ENCODE measurements at places on chromosomes 1 and 21. TPM values are rescaled to one million over a fixed set of nuclear protein-coding genes. Genes with fewer than 3 reads are reported as not detected.

The FCRL2 gene
- total RNA-seq: not detected

DNA sequence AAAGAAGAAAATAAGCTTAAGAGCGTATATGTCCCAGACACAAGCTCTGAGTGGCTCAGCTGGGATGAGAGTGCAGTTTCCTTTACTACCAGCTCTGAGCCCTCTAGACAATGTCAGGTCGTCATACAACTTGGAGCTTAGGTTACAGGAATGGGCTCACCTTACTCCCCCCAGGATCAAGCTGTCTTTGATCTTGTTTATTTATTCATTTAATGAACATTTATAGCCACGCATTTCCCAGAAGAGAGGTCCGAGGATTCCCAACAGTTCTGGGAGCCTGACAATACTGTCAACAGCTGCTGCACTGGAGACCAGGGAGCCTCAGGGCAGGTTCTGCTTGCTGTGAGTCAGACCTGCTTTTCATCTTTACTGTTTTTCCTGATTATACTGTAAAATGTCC lies 378.9 kb downstream of the PLPP3 start:
- peak; percentile 12 for DNase-seq

The SPRR5 gene
- not detected for total RNA-seq

The JAM2 gene
- 0.21 TPM for total RNA-seq

- no peak for DNase-seq
These were observed 297.0 kb upstream of the NCAM2 start for GRCh38 chr21:20701235-20701634.

The LCE2C gene
- not detected for total RNA-seq

- DNase-seq: no peak
These were observed 27.6 kb downstream of the WNT4 start for GRCh38 chr1:22115286-22115685.

The SH2D2A gene
- not detected for total RNA-seq

The ANKRD34A gene
- 15.3 TPM for total RNA-seq

- DNase-seq: no peak
These were observed 131.6 kb downstream of the TLR5 start for GRCh38 chr1:223011505-223011856.

GRCh38 chr1:191572479-191572878 lies 585.8 kb upstream of the RGS18 start:
- no peak for DNase-seq

DNA sequence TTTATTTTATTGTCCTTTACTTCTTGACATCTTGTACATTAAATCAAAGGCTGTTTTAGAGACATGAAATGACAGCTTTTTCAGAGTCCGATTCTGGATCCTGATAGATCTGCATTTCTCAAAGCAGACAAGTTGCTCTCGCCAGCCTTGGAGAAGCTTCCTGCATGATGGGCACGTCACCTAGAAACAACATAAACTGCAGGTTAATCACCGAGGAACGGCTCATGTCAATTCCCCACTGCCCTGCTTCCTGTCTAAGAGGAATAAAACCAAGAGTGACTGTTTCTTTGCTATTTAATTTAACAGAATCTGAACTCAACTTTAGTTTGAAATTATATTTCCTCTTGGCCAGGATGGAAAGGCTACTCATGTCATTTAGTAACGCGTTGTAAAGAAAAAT lies 77.0 kb downstream of the RWDD3 start:
- DNase-seq: no peak

The LCE2A gene
- total RNA-seq: 18.6 TPM

The WNT3A gene
- not detected for total RNA-seq

DNA sequence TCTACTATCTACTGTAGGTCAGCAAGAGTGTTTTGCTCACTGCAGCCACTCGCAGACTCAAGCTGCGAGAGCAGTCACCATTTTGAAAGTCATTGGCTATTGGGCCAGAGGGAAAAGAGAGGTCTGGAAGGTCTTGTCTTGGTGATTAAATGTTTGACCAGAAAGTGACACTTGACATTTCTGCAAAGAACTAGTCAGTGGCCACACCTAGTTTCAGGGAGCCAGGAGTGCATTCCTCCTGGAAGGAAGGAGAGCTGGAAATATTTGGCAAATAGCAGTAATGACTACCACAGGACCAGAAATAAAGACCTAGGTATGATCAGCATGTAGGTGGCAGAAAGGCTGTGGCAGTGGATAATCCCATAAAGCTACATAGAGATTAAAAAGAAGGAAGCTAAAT lies 440.0 kb upstream of the PLXNA2 start:
- DNase-seq: no peak

DNA sequence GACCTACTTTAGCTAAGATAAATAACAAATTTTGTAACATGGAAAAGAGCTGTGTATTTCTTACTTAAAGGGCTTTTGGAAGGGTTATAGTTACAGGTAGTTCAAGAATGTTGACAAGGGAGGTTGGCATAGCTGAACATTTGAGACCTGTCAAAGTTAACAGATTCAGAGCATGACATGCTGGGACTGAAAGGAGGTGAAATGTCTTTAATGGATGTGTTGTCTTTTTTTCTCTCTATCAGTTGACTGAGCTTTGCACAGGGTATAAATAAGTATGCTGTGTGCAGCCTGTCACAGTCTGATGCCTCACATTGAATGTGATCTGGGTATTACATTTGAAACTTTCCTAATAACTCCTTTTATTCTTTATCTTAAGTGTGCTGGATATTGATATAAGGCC lies 411.9 kb upstream of the ZP4 start:
- DNase-seq: no peak

- DNase-seq: no peak
These were observed 53.9 kb downstream of the EDN2 start for GRCh38 chr1:41430582-41430981.

The DIRAS3 gene
- 2.2 TPM for total RNA-seq

GRCh38 chr1:101238681-101239094 lies 1.9 kb downstream of the S1PR1 start:
- peak; percentile 88 for DNase-seq

- no peak for DNase-seq
These were observed 25.1 kb downstream of the AK4 start for GRCh38 chr1:65172936-65173690.

DNA sequence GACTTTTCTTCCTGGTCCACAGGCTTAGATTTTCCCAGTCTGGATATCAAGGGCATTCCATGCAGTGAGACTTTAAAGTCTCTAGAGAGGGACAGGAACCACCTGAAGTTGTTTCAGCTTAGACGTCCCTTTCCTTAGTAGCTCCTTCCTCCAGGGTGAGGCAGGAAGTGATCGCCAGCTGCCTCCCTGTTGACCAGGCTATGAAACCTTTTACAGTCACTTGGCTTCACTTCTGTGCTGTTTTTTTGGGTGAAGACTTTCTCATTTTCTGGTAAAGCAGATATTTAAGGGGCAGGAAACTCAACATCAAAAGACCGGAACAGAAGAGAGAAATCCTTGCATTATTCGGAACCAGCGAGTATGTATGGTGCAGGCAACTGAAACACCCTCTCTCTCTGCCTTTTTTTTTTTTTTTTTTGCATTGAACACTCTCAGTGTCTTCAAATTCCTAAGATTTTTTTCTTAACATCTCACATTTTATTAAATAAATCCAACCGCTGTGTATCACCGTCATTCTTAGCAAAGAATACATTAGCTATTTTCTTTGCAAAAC lies 234.6 kb upstream of the IRF2BP2 start:
- DNase-seq: no peak

The SYT2 gene
- total RNA-seq: not detected

- DNase-seq: no peak
These were observed 201.6 kb downstream of the PRDM2 start for GRCh38 chr1:13901597-13901996.

The EPHX1 gene
- total RNA-seq: 27.6 TPM

DNA sequence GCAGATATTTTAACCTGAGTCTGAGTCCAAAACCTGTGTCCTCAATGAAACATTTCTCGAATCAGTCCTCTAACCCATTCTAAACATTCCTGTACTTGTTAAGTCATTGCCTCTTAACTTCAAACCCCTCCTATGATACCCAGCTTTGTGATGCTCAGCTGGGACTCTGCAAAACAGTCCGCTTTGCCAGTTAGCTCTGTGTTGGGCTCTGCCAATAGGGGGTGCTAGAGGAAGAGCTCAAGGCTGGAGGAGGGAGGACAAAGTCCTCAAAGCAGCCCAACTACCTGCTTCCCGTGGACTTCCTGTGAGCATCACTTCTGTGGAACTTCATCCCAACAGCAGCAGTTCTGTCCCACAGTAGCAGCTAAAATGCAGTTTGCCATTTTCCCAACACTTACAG lies 38.1 kb upstream of the SYT14 start:
- DNase-seq: no peak

DNA sequence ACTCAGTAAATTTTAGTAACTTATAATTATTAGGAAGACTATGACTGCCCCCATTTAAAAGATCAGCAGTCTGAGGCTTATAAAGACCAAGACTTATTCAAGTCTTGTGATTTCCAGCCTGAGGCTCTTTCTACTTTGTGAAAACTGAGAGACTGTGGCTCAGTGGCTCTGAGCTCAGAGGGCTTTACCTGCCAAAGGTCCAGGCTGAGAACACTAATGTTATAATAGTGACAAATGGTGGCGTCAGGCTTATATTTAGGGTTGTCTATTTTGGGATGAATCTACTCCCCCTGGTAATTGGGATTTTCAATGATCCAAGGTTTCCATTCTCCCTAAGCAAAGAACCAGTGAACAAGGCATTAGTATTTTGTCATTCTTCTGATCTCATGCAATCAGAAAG lies 42.6 kb upstream of the EPS15 start:
- DNase-seq: no peak

DNA sequence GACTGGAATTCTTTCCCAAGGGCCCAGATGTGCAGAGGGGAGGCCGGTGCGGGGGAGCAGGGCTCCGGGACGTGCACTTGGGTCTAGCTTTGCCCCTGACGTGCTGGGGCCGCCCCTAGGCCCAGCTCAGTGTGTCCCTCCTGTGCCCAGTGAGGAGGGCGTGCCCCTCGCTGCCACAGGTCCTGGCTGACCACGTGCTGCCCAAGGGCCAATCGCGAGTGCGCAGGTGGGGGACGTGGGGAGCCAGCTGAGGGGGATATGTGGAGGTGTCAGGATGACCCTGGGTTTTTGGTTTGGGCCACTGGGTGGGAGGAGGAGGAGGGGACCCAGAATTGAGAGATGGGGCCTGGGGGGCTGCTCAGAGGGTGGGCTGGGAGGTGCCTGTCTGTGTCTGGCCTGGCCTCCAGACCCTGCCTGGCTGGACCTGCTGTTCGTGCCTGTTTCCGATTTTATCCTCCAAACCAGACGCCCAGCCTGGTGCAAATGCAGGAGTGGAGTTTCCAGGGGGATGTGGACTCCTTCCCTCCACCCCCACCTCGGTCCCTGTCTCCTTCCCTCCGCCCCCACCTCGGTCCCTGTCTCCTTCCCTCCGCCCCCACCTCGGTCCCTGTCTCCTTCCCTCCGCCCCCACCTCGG lies 6.1 kb upstream of the RNF223 start:
- DNase-seq: peak; percentile 45

DNA sequence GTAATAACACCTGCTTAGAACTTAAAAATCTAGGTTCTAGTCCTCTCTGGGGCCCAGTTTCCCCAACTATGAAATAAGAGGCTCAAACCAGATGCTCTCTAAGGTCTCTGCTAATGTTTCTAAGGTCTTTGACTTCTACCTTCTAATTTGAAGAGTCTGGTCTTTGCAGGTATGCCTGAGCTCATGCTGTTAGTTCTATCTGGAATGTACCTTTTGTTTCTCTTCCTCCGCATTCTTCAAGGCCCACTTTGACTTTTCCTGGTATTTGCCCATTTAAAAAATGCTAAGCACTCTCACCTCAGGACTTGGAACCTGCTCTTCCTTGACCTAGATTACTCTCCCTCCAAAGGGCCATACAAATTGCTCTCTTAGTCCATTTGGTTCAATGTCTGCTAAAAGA lies 13.5 kb downstream of the SLC35D1 start:
- no peak for DNase-seq

DNA sequence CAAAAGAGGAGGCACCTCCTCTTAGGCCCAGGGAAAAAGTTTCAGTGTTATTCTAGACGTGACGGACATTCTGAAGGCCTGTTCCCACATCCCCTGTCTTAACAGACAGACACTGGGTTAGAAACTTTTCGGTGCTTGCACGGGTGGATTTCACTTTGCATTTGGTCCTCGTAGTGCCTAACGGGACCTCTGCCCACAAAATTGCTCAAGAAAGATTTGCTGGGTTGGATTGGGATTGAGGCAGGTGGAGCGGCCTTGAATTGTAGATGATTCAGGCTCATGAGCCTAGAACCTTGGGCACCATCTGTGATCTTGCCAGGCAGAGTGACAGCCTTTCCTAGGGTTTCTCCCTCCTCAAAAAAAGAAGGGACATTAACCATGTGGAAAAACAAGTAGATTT lies 2.8 kb downstream of the PLA2G5 start:
- no peak for DNase-seq

DNA sequence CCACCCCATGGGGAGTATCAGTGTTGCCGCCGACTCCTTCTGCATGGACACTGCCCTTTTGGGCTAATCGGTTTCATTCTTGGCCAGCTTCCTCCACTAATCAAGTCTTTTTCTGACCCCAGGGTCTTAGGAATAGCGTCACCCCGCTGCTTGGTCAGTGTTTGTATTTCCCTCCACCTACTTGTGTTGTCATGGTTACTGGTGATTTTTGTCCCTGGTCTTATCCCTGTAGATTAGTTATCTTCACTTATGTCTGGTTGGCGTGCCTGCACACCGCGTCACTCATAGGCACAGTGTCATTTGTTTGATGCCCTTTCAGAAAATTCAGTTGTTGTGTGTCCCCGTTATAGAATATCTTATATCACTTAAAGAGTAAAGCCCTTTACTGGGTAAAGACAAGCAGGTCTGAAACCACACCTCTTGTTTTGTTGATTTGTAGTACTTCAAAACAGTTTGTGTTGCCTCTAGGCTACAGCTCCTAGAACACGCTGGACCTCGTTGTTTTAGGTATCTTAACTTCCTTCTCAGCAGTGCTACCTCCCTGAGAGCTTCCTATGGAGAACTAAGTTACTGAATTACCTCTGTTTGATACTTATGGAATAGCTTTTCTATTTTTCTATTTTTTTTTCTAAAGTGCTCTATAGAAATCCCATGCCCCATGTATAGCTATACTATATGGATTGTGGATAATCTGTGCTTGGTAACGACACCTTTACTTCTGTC lies 868 bp downstream of the PPP1R12B start:
- peak; percentile 88 for DNase-seq

DNA sequence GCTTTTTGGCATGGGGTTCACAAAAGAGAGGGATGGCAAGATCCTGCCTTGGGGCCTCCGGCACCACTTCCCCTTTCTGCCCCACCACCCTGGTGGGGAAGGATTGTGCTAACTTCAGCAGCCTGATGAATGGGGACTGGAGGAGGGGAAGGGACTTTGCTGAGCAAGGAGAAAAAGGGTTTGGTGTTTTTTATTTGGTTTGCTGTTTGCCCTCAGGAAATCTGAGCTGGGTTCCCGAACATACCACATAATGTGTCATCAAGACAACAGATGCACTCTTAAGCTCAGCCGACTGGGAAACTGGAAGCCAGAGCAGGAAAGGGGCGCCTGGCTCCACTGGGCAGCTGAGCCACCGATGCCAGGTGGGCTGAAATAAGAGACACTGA lies 19.8 kb downstream of the OLFML2B start:
- peak; percentile 87 for DNase-seq

The SYPL2 gene
- 21.8 TPM for total RNA-seq

- DNase-seq: no peak
These were observed 156.5 kb downstream of the PDE4B start for GRCh38 chr1:65949230-65949626.

Data from HFFc6 (cell line).